ENCODE measurements at places on chromosomes 12 and 14.
A peak's percentile ranks its signal among the peaks of the same experiment; 100 is the strongest.

- no peak for DNase-seq
Measured at GRCh38 chr14:72962829-72963312, 36.6 kb downstream of the DCAF4 start.

- no peak for DNase-seq
Measured at GRCh38 chr12:69578283-69578682, 7.0 kb upstream of the CCT2 start.

- DNase-seq: no peak
Measured at GRCh38 chr12:12608557-12608957, 3.1 kb upstream of the CREBL2 start.

GRCh38 chr14:95525999-95526398 is 8.9 kb upstream of the GLRX5 start:
- DNase-seq: no peak

GRCh38 chr14:35402323-35403113 is 2.0 kb downstream of the NFKBIA start:
- DNase-seq: no peak

DNA sequence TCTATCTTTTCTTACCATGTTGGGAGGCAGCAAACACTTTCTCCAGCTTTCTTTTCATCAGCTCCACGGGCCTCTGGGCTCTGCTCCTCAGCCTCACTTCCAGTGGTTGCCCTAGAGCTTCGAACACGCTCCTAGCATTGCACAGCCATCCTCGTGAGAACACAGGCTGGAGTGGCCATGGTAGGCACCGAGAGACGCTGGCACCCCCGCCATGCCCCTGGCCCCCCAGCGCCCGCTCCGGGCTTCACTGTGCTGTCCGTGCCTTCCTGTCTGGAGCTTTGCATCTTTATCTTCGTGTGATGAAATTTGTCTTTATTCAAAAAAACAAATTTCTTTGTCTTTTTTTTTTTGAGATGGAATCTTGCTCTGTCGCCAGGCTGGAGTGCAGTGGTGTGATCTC is 352.2 kb downstream of the TMEM121 start:
- no peak for DNase-seq

GRCh38 chr14:61516964-61517653 is 178.2 kb upstream of the HIF1A start:
- DNase-seq: no peak

DNA sequence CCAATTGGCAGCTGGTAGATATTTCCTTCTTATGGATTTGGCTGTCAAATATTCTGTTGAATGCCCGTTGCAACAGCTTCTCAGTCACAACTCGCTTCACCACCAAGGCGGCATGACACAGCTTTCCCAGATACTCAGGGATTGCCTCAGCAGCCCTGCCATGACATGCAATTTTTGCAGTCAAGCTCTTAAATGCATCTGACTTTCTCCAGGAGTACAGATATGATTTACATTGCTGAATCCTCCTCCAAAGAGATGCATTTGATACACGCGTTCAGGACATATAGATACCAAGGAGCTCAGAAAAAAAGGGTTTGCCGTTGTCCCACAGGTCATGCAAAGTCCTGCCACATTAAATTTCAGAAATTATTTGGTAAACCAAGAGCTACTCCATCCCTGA is 6.5 kb downstream of the KRT5 start:
- DNase-seq: no peak

DNA sequence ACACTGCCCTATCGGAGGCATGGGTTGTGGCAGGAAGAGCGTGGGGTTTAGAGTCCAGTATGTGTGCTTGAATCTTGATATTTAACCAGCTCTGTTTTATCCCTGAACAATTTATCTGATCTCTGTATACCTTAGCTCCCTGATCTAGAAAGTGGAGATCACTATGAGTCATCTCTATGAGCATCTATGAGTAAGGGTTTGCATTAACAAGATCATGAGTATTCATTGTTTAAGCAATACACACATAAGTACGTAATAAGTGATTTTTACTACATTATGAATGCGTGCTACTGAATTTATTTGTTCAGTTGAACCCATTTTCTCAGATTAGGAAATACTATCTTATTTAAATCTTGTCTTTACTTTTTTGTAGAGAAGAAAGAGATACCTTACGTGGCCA is 49.4 kb downstream of the GPATCH2L start:
- DNase-seq: no peak

DNA sequence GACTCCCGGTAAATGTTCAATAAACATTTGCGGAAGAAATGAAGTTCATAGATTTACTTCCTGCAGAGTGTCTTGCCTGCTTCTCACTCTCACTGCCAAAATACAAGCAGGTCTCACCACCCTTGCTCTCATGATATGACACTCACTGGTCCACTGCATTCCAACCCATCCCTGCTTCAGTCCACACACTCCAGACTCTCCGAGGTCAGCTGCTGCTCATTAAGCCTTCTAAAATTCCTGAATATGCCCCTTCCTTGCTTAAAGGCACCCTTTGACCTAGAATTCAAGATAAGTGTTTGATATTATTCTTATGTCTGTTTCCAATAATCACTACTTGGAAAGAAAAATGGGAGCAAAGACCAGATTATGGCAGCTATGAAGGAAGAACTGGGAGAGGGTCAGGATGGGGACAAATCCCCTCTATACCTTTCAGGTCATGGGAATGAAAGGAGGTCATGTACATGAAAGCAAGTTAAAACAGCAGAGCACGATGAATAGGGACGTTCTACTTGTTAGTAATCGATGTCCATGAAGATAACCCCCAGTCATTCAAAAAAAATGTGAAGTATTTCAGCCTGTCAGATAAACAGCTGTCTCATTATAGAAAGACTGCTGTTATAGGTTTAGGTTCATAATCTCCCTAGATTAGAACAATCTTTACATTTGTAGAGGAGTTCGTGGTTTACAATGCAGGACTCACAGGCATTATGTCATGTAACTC is 10.5 kb upstream of the NID2 start:
- DNase-seq: no peak

- DNase-seq: no peak
Measured at GRCh38 chr12:66756631-66757030, 77.8 kb upstream of the GRIP1 start.

GRCh38 chr12:94198872-94199271 is 50.5 kb downstream of the PLXNC1 start:
- DNase-seq: no peak

GRCh38 chr14:104349950-104350349 is 211.6 kb downstream of the KIF26A start:
- no peak for DNase-seq

- peak; percentile 65 for DNase-seq
Measured at GRCh38 chr12:121799156-121799841, 4.5 kb upstream of the SETD1B start.
